NCI-H187 treated with DMSO at 0.1 percent for 48 hours (cell line): ENCODE measurements at places on chromosomes 1 and 21.
A peak's percentile ranks its signal among the peaks of the same experiment; 100 is the strongest.

DNA sequence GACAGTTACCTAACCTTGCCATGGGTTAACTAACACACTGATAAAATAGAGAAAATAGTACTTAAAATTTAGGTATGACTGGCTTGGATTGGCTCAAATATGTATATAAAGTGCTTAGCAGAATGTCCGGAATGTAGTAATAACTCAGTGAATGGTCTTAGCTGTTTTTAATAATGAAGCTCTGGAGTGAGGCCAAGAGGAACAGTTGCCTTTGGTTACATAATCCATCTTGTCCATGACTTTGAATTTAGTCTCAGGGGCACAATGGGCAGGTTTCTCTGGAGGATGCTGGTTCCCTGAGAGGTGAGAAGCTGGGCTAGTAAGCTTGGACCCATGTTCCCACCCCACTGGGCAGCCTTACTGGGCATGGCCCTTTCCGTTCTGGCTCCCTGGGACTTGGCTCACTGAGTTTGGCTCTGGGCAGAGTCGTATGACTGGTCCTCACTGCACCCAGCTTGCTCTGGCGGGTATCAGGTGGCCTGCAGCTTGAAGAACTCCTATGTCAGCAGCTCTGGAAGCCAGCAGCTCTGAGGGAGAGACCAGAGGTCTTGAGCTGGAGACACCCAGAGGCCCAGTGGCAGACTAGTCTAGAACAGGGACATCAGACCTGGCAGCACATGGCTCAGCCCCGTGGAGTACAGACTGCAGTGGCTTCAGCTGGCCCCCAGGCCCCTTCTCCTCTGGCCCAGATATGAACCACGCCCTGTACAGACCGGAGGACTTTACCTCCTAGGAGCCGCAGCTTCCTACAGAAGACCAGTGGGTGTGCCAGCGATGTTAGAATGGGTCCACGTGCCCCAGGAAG, 40.4 kb downstream of the TENT5C start:
- no peak for DNase-seq

DNA sequence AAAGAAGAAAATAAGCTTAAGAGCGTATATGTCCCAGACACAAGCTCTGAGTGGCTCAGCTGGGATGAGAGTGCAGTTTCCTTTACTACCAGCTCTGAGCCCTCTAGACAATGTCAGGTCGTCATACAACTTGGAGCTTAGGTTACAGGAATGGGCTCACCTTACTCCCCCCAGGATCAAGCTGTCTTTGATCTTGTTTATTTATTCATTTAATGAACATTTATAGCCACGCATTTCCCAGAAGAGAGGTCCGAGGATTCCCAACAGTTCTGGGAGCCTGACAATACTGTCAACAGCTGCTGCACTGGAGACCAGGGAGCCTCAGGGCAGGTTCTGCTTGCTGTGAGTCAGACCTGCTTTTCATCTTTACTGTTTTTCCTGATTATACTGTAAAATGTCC, 378.9 kb downstream of the PLPP3 start:
- no peak for DNase-seq

DNA sequence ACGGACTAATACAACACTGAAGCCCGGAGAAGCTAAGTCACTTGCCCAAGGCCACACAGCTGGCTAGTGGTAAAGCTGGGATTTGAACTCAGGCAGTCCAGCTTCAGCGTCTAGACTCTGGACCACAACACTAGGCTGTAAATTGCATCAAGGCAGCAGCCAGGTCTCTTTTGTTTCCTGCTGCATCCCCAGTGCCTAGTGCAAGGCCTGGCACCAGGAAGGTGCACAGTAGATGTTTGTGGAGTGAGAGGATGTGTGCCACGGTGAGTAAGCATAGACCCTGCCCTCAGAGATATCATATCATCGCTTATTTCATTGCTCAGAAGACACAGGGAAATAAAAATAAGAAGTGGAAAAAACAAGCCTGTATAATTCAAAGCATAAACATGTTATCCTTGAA, 40.9 kb downstream of the IGSF21 start:
- DNase-seq, result no peak

DNA sequence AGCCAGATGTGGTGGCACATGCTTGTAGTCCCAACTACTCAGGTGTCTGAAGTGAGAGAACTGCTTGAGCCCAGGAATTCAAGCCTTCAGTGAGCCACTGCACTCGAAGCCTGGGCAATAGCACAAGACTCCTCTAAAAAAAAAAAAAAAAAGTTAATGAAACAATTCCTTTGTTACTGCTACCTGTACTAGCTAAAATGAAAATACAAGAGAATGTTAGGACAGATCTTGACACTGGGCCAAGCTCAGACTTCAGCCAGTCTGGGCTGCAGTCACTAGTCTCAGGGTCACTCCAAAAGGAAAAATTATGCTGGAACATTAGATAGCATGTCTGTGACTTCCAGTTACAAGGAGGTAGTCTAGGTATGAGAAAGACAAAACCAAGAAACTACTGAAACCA, 56.5 kb downstream of the TRIM33 start:
- DNase-seq, result no peak

DNA sequence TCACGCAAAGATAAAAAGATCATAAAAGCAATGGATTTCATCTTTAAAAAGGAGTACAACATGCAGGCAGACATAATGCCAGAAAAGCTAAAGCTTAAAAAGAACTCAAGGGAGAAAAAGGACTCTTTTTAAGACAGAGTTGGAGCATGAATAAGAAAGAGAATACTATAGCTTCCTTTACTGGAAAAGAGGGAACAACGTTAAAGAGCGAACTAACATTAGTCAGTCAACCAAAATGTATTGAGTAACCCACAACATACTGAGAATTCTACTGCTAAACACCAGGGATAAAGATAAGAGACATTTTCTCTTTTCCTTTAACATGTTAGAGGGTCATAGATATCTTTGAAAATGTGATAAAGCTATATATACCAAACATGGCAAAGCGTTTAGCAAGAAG, 182.0 kb downstream of the DUSP10 start:
- no peak for DNase-seq

- no peak for DNase-seq
Measured at GRCh38 chr1:86481966-86482365, 13.2 kb downstream of the CLCA1 start.

GRCh38 chr1:217273866-217274265, 357.0 kb downstream of the GPATCH2 start:
- DNase-seq, result no peak

- no peak for DNase-seq
Measured at GRCh38 chr1:177206831-177207355, 36.1 kb downstream of the BRINP2 start.

- peak; percentile 93 for DNase-seq
Measured at GRCh38 chr1:151196292-151196800, 2.0 kb upstream of the PIP5K1A start.

GRCh38 chr1:221308534-221309511, 429.6 kb downstream of the HLX start:
- DNase-seq, result no peak
